ENCODE measurements at places on chromosomes 6 and 20.
A peak's percentile ranks its signal among the peaks of the same experiment; 100 is the strongest.

GRCh38 chr20:3135507-3136070, 24.1 kb downstream of the FASTKD5 start:
- DNase-seq, result no peak

DNA sequence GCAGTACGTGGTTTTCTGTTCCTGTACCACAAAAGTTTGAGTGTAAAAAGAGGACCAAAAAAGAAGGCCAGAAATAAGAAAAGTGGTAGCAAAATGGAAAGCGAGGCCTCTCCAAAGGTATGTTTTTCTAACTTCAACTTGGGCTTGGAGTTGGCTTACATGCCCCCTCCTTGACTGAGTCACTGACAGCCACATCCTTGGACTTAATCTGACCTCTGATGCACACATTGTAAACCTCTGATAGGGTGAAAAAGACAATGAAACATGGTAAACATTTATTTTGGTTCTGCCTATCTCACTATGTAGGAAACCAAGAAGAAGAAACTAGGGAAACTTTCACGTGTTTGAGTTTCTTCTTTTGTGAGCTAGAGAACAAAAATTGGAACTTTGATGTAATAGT, 503.2 kb upstream of the ID4 start:
- no peak for DNase-seq

GRCh38 chr6:126127659-126128058, 141.3 kb downstream of the TRMT11 start:
- DNase-seq, result peak; percentile 35

DNA sequence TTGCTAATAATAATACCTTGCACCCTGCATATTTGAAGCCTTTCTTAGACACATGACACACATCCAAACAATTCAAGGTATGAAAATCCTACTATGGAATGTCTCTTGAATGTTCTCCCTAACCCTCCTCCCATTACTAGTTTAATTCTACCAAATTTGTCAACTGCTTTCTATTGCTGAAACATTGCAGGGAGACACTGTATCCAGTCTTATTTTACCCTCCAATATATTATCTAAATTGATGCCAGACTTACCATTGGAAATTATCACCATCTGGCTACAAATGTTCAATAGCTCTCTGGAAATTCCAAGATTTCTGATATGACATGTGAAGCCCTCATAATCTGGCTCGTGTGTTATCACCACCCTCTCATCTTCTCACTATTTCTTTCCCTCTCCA, 1027.3 kb upstream of the CITED2 start:
- no peak for DNase-seq

- no peak for DNase-seq
Observed at GRCh38 chr6:20572288-20572687, 38.0 kb downstream of the CDKAL1 start.

DNA sequence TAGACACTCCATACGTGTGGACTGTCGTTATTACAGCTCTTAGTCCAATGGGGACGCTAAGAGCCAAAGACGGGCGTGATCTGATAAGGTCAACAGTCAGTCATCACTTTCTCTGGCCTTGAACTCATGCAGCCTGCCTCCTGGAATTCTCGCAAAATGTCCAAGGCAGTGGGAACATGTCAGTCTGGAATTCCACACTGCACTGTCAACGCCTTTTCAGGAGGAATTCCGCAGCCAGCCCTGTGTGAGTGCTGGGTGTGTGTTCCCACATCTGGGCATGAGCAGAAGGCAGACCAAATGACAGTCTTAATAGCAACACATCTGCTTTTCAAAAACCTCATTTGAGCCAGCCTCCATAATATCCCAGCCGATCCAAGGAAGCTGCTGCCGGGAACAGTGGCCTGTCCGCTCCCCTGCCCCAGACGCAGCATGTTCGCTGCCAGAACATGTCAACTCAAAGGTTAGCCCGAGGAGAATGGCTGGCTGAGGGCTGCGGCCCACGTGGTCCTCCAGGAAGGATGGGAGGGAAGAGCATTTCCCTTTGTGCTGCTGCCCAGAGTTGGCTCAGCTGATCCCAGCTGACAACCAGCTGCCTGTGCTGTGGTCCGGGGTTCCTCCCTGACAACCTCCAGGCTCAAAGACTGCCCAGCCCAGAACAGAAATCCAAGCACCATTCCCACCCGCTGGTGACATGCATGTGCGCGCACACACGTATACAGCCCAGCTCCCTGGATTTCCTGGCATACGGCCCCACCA, 103.1 kb downstream of the SULF2 start:
- DNase-seq, result peak; percentile 25

- no peak for DNase-seq
Observed at GRCh38 chr6:89199579-89199978, 17.6 kb downstream of the GABRR1 start.

DNA sequence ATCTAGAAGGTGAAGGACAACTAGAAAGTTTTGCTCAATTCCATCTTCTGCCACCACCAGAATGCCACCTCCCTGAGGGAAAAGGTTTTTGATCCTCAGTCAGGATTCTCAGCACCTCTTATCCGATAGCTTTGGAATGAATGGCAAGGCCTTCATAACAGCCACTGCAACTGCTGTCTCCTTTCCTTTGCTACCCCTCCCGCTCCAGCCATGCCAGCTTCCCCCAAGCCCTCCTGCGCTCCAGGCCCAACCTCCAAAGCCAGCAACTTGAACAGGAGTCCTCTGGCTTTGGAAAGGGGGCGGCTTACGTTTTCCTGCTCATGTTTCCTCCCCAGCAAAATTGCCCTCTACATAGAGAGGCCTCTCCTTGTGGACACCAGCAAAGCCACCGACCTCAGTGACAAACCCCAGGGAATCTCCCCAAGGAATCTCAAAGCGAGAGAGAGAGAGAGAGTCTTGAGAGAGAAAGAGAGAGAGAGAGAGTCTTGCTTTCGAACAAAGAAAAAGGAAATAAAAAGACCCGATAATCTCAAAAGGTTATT, 420 bp upstream of the BTN2A1 start:
- DNase-seq, result no peak

- DNase-seq, result no peak
Observed at GRCh38 chr20:36856691-36857635, 19.0 kb upstream of the TLDC2 start.

GRCh38 chr6:152508477-152508876, 128.7 kb downstream of the SYNE1 start:
- DNase-seq, result no peak

- no peak for DNase-seq
Observed at GRCh38 chr6:53005663-53006250, 10.7 kb upstream of the GSTA4 start.

- no peak for DNase-seq
Observed at GRCh38 chr6:41673704-41674000, 35.4 kb downstream of the MDFI start.

GRCh38 chr6:37860226-37860839, 40.8 kb downstream of the ZFAND3 start:
- peak; percentile 53 for DNase-seq

DNA sequence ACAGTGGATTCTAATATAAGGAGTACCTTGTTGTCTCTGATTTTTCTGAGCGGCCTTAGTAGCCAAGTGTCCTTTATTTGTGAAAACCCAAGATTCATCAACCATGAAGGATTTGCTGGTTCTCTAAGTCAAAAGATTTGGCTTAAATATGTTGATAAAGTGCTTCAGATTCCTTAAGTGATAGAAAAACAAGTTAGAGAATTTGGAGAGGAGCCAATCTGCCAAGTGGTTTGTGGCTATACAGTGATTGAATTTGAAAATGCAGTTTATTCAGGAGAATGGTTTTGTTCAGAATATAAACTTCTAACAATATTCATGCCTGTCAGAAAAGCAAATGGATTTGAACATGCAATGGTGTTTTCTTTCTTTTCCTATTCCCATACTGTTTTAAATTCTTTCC, 54.8 kb downstream of the CAP2 start:
- no peak for DNase-seq

GRCh38 chr20:52313341-52313963, 121.9 kb upstream of the ZFP64 start:
- peak; percentile 91 for DNase-seq

DNA sequence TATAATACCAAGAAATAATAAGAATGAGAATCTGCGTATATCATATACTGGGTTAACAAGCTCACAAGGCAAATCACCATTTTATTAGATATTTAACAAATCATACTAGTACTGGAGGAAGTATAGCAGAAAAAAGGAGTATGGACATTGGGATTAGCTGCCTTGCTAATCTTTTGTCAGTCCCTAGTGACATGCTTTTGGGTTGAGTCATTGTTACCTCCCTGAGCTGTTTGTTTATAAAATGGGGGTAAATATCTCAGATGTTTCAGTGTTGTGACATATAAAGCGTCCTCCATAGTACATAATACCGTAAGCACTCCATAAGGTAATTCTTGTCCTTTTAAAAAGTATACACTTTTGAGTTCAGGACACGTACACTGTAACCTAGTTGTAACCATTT, 107.0 kb downstream of the ESR1 start:
- DNase-seq, result no peak

- no peak for DNase-seq
Observed at GRCh38 chr6:108959972-108960582, 111.9 kb downstream of the ARMC2 start.

DNA sequence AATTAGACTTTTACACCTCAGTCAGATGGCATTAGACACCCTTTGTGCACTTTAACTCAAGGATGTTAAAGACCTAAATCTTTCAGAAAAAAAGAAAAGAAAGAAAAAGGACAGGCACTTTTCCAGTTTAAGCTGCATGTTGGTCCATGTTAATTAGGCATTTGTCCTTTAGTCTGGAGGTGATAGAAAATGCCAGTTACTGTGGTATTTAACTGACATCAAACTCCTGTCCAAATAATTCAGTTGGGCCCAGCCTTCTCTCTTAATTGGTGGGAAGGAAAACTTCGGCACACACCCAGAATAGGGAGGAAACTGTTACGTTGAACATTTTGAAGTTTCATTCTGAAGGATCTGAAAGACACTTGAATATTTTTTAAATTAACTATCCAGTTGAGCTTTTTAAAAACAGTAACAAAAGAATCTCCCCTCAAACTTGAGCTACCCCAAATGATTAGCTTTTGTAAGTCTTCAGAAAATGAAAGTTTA, 30.3 kb downstream of the RREB1 start:
- no peak for DNase-seq

Data from brain (organoid and tissue), 16 donors.